ENCODE measurements at places on chromosomes 2 and 18.
A peak's percentile ranks its signal among the peaks of the same experiment; 100 is the strongest.

DNA sequence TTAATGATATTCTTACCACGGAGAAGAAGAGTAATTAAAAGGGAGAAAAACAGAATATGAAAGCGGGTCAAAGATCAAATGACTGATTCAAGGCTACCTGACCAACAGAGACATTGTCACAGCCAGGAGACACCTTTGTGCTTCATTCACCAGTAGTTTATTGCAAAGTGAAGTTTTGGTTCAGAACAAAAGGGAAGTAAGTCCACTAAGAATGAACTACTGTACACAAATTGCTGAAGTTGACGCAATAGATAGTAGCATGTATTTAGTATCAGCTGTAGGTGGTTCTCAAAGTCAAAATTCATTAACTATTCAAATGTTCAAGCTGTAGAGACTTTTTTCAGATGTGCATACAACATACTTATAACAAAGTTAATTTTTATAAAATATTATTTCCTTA, 64.7 kb upstream of the COX7A2L start:
- no peak for DNase-seq

GRCh38 chr2:235235977-235236767, 257.7 kb upstream of the AGAP1 start:
- DNase-seq, result no peak

- DNase-seq, result no peak
These were observed 176.6 kb downstream of the VWC2L start for GRCh38 chr2:214587442-214587841.

GRCh38 chr2:60857056-60857455, 24.3 kb upstream of the REL start:
- no peak for DNase-seq

DNA sequence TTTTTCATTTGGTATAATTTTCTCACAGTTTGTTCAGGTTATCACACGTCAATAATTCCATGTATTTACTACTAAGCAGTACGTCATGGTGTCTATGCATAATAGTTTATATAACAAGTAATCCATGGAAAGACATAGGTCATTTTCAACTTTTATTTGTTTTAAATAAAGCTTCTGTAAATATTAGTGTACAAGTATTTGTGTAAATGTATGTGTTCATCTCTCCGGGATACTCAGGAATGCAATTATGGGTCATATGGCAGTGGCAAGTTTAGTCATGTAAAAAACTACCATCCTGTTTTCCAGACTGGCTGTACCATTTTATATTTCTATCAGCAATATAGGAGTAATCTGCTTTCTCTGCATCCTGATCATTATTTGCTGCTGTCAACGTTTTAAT, 231.1 kb upstream of the ZNF804A start:
- DNase-seq, result no peak

DNA sequence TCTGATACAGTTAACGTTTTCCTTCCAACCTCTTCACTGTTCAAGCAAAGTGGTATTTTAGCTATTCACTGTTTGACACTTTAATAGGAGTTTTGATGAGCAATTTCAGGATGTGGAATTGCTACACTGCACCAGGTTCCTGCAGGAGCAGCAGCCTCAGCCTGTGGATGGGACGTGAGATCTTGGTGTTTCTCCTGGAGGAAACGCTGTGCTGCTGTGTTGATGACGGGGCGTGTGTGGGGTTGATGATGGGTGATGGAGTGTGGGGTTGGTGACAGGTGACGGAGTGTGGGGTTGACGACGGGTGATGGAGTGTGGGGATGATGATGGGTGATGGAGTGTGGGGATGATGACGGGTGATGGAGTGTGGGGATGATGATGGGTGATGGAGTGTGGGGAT, 98.9 kb downstream of the RTP5 start:
- DNase-seq, result no peak

DNA sequence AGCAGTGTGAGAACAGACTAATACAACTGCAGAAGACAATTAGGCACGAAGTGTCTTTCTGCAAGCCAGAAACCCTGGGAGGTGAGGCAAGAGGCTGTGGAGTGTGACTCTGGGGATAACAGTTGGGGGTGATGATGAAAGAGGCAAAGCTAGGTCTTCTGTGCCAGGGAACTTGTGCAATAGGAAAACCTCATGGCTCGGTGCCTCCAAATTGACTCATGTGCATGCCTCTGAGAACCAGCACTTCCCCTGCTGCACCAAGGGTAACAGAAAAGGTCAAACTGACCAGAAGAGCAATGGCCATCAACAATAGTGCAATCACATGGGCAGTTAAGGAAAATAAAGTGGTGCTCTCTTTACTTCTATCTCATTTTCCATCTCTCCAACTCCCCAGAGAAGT, 136.4 kb downstream of the SCG2 start:
- no peak for DNase-seq

- no peak for DNase-seq
These were observed 141.9 kb upstream of the ACAA2 start for GRCh38 chr18:49955263-49955662.

DNA sequence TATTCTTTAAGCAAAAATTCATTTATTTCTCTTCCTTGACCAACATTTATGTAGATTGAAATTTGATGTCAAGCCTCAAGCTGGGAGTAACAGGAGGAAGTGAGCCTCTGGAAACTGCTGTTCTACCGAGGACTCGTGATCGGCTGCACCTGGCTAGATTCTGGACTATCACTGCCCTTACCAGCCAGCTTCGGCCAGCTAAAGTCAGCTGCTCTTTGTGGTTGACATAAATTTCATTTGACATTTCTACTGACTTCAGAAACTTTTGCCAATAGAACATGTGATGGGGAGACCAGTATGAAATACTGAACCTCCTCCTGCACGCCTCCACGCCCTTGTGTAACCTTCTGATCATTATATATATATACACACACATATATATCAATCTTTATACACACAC, 74.2 kb upstream of the RGPD5 start:
- DNase-seq, result no peak

DNA sequence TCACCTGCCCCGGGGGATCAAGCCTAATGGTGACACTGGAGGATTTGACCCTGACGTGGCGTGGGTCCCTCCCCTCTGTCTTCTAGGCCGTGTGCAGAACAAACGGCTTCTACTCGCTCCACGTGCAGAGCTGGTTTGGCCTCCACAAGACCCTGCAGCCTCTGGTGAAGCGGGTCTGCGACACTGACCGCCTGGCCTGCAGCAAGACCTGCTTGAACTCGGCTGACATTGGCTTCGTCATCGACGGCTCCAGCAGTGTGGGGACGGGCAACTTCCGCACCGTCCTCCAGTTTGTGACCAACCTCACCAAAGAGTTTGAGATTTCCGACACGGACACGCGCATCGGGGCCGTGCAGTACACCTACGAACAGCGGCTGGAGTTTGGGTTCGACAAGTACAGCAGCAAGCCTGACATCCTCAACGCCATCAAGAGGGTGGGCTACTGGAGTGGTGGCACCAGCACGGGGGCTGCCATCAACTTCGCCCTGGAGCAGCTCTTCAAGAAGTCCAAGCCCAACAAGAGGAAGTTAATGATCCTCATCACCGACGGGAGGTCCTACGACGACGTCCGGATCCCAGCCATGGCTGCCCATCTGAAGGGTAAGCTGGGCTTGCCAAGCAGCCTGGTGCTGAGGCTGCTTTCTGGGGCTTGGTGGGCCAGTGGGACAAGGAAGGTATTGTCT, 112.0 kb downstream of the VIT start:
- DNase-seq, result no peak

DNA sequence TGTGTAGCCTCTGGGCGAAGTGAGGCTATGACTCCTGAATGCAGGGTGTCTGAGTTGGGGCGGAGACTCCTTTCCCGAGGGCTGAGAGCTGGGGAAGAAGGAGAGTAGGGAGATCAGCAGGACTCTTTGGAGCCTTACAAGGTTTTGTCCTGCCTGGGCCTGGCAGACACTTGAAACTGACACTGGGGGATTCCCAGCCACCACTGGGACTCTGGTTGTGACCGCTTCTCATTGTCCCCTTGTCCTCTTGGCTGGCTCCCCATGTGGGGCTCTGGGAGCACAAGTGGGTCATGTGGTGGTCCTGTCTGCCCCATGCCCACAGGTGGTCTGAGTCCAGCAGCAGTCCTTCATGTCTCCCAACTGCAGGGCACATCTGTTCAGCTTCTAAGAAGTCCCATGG, 78.2 kb upstream of the MGAT4A start:
- no peak for DNase-seq

GRCh38 chr18:58525517-58525916, 103.4 kb downstream of the ALPK2 start:
- no peak for DNase-seq

GRCh38 chr2:191760655-191761262, 82.8 kb downstream of the NABP1 start:
- DNase-seq, result no peak

- no peak for DNase-seq
These were observed 2.6 kb upstream of the HOXD11 start for GRCh38 chr2:176104316-176105077.

DNA sequence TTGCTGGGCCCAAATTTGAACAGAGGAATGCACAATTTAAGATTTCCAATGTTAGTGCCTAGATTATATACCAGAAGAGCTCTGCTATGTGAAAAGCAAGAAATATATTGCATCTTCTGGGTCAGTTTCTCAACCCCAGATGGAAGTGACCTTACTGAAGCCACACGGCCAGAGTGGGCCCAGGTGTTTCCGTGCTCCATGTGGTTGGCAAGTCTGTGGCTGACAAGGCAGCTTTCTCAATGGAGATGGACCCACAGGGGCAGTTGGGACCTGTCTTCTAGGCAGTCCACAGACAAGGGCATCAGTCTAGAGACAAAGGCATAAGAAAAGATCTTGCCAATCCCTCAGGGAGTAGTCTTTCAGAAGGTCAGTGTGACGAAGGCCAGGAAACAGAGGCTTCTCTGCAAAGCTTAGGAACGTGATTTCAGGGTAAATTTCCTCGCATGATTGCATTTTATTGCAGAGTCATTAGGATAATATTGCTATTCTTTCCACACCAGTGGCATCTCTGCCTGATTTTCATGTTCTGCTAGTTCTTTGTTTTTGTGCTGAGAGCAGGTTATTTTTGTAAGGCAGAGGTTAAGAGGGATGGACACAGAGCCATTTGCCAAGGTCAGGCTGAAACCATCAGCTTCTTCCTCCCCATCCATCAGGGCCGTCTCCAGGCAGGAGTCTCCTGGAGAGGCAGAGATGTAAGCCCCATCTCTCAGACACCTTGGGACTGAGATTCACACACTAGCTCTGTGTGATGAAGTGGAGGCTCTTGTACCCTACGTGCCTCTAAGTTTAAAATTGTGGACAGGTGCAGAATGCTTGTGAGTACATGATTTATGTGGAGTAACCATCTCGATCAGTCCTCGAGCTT, 202.1 kb downstream of the ANKRD30B start:
- DNase-seq, result no peak

- DNase-seq, result peak; percentile 94
These were observed at the start of gene NCKAP1 for GRCh38 chr2:183038341-183039300. NCKAP1 (minus strand) TSS chr2:183038457; CDS start chr2:183038099, 358 bp downstream.

DNA sequence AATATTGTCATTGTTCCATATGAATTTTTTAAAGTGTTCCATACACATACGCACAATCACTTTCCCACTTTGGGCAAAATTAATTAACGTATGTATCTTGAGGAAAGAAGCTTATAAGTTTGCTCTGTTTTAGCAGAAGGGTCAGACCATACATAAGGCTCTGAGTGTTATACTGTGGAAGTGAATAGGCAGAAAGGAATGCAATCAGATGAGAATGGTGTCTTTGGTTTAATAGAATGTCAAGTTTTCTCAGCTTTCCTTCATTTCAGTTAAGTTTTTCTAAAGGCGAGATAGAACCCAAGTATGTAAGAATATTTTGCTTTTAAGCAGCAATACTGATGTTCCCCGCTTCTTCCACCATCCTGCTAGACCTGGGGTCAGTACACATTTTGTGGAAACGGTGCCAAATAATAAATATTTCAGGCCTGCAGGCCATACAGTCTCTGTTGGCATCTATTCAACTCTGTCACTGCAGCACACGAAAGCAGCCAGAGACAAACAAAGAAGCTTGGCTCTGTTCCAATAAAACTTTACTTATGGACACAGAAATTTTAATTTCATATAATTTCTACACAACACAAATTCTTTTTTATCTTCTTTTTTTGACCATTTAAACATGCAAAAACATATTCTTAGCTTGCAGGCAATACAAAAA, 100.6 kb downstream of the UPP2 start:
- DNase-seq, result no peak

DNA sequence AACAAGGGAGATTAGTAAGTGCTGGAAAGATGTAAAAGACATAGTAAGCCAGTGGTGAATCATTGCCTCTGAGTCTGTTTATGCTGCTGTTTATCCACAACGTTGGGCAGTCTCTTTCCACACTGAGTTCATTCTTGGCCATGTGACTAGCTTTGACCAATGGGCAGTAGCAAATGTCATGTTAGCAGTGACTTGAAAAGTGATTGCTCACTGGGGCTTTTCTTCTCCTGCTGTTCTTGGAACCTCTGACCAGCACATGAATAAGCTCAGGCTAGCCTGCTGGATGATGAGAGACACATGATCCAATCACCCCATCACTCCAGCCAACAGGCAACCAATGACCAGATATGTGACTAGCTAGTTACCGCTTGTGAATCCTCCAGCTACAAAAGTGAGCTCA, 360.4 kb downstream of the SLC4A3 start:
- DNase-seq, result no peak

DNA sequence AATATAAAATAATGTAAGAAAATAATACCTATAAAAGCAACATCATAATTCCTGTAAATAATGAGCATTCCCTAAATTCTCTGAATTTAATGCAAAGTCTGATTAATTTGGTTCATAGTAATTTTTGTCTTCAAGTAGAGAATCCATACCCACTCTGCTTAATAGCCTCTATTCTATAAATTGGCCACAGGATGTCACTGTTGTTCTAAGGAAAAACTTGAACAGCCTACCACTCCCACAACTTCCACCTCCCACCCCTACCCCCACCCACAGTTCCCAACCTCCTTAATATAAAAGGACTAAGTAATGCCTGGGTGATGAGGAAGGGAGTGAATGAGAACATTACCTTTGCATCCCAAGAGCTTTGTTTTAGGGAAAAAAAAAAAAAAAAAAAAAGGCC, 27.2 kb upstream of the BBS5 start:
- DNase-seq, result peak; percentile 58

- no peak for DNase-seq
These were observed 407.6 kb upstream of the KCNH7 start for GRCh38 chr2:163246135-163246534.

DNA sequence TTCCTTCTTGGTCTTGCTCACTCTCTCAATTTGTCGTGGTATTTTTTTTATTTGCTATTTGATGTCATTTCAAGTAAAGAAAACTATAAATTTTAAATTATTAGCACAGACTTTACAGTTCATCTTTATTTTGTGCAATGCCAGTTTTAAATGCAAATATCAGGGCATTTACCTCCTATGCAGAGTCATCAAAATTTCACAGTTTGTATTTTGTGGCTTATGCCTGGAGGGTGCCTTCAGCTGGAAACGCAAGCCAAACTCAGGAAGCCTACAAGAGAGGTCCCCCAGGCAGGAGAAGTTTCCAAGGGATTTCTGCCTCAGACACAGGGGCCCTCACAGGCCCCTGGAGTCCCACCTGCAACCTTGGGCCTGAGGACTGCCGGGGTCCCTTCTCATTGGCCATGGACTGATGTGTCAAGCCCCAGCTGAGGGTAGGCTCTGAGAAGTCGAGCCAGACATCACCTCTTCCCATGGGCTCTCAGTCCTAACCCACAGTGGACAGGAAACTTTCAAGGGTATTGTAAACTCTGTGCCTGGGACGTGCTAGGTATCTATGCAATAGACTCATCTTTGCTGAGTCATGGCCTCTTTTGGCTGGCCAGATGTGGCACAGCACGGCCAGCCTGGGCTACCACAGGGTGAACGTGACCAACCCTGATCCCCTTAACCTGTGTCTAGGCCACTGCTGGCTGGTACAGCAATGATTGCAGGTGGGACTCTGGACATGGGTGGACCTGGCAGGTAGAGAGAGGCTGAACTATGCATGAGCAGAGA, 236.5 kb downstream of the CELF4 start:
- no peak for DNase-seq

GRCh38 chr2:144630459-144631215, 110.7 kb upstream of the ZEB2 start:
- no peak for DNase-seq
